NCI-H748 treated with DMSO at 0.1 percent for 48 hours (cell line): ENCODE measurements at places on chromosomes 3 and 15.

GRCh38 chr3:178895178-178895789 is 176.3 kb downstream of the ZMAT3 start:
- DNase-seq = no peak

GRCh38 chr3:183725387-183725786 is 27.8 kb downstream of the YEATS2 start:
- DNase-seq = no peak

GRCh38 chr15:67917037-67917436 is 77.2 kb upstream of the RNU6-1 start:
- DNase-seq = no peak

- DNase-seq = no peak
Observed at GRCh38 chr15:64348455-64348854, 7.5 kb downstream of the CSNK1G1 start.

- DNase-seq = no peak
Observed at GRCh38 chr3:182484682-182485081, 308.6 kb upstream of the ATP11B start.

DNA sequence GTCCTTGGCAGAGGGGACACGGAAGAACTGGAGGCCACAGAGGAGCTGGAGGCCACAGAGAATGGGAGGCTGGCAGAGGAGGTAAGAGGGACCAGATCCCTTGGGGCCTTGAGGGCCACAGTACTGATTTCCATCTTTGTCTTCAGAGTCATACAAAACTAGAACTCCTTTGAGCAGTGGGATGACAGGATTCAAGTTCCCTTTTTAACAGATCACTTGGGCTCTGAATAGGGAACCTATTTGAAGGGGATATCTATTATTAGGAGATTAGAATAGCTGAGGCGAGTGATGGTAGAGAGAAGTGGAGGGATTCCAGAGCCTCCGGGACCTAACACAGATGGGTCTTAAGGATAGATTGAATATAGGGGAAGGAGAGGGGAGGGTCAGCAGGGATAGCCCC is 55.7 kb downstream of the OXNAD1 start:
- no peak for DNase-seq

- DNase-seq = no peak
Observed at GRCh38 chr3:141353652-141354495, 14.4 kb upstream of the ZBTB38 start.

GRCh38 chr3:57952651-57953050 is 55.6 kb upstream of the FLNB start:
- no peak for DNase-seq

GRCh38 chr3:8518138-8518537 is 16.5 kb downstream of the LMCD1 start:
- no peak for DNase-seq

DNA sequence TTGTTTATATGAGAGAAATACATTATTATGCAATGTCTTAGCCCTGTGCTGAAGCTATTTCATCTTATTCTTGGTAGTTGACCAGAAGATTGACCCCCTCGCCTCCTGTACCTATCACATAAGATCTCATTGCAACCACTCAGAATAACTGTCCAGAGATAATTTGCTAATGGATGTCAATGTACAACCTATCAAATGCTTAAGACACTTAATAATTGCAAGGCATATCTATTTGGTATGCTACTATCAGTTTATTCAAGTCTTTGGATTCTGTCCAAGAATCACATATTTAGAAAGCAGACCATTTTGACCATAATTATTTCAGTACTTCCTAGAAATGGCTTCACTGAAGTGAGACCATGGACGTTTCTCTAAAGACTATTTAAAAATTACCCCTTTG is 241.6 kb downstream of the GAP43 start:
- DNase-seq = no peak

DNA sequence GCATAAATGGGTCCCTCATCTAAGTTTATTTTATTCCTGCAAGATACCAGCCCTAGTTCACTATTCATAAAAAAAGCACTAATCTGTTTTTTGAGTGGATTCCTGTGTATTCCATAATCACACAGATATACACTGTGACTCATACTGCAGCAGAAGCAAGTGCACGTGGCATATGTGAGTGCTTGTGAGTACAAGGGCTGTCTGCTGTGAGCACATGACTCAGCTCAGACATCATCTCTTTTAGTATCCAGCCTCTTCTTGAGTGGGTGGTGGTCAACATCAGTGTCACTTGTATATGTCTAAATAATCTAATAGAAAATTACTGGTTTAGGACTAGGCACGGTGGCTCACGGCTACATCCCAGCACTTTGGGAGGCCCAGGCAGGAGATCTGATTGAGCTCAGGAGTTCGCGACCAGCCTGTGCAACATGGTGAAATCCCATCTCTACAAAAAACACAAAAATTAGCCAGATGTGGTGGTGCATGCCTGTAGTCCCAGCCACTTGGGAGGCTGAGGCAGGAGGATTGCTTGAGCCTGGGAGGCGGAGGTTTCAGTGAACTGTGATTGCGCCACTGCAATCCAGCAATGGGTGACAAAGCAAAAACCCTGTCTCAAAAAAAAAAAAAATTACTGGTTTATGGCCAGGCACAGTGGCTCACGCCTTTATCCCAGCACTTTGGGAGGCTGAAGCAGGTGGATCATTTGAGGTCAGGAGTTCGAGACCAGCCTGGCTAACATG is 49.8 kb downstream of the NIPA2 start:
- DNase-seq = no peak

DNA sequence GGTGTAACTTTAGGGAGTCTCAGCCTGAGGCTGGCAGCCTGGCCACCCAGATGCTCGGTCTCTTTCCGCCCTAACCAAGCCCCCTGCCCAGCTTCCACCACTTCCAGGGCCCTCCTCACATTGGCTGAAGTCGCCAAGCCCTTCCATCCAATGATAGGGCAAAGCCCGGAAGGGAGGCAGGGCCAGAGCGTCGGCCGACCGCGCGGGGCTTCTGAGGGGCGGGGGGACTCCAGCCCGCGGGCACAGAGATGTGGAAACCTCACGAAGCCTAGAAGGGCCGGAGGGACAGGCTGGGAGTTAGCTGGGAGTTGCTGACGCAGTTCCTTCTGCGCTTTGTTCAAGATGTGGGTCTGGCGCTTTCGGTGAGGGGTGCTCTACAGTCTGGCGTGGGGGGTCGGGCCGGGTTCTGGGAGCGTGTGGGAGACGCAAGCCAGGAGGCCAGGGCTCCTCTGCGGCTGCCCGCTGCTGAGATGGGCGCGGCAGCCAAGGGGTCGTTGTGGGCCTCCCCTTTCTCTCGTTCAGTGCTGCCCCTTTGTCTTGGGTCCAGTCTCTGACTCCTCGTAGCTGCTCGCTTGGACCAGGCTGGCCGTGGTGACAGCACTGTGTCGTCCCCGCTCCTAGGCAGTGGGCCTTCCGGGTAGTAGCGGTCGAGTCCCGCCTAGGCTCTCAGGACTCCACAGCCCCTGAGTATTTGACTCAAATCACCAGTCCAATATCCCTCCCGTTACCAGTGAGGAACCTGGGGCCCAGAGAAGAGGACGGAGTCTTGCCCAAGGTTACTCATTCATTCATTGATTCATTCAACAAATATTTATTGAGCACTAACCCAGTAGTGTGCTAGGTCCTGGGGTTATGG is at the start of gene ZNF660:
ZNF660 (plus strand) TSS at position 319 of the 856 bp plus-strand sequence. CDS start 9,230 bp downstream, outside the sequence.
- peak; percentile 51 for DNase-seq

DNA sequence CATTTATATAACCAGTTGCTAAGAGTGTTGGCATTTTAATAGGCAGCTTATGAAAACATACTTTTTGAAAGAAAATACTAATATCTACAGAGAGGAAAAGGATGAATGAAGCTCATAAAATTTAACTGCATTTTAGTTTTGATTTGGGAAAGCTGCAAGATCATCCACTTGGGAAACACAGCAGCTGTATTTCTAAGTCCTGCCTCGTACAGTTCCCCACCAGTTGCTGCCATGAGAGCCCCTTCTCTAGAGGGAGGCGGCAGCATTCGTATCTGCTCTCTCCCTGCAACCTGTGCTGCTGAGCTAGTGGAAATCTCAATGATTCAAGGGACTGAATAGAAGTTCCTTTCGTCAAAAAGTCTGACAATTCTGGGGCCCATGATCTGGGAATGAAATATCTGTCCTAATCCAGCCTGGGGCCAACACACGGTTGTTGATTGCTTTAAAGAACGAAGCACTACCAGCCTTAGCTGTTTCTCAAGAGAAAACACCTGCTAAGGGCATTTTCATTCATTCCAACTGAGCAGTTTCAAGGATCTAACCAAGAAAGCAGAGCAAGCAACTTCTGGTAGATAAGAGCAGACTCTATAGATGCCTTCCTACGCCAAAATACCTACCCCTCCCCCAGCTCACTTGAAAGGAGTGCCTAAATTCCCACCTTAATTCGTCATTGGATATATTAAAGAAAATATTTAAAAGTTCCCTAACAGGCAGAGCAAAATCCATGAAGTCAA is 223.7 kb downstream of the MAGI1 start:
- no peak for DNase-seq

GRCh38 chr15:76904461-76905012 is 603 bp downstream of the SCAPER start:
- no peak for DNase-seq

DNA sequence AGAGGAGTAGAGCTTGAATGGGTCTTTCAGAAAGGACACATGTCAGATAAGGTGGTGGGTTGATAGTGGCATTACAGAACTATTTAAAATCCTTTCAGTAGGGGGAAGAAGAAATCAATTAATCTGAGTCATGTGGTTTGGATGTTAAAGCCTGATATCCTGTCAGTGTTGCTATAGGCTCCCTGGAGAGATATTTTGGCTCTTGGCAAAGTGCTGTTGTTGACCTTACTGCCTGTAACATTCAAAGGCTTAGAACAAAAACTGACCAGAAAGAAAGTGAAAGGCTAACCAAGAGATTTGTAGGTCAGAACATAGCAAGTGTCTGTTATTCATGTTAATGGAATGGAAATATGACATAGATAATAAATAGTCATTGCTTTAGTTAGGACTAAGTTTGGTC is 552.9 kb downstream of the DIPK2A start:
- DNase-seq = no peak

DNA sequence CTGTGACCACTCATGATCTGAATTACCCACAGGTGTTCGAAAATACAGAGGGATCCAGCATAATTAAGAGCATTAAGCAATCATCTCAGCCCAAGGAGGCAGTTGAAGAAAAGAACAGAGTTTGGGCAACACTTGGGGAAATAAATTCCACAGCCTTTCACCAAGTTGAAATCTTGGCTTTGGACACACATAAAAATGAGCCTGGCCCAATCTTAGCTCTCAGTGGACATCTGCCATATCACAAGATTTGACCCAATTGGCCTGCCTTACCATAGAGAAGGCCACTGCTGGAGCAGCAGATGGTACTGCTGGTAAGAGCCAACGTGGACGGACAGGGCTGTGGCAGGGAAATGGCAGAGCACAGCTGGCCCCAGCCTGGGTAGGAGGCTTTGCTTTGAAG is 13.0 kb downstream of the FOXP1 start:
- no peak for DNase-seq

DNA sequence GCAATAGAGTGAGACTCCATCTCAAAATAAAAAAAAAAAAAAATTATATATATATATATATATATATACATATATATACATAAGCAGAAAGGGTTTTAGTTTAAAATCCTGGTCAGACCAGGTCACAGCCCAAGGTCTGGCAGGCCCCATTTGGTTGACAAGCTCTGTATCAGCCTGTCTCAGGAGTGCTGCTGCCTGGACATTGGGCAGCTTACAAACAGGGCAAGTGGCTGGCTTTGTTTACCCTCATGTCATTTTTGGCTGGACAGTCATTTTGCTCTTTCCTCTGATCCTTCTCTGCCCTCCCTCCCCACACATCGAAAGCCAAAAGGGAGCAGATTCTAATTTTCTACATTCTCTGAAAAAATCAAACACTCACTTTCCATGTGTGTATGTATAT is 26.7 kb upstream of the KLHL6 start:
- no peak for DNase-seq

- DNase-seq = no peak
Observed at GRCh38 chr3:187131981-187132380, 7.3 kb downstream of the RPL39L start.

DNA sequence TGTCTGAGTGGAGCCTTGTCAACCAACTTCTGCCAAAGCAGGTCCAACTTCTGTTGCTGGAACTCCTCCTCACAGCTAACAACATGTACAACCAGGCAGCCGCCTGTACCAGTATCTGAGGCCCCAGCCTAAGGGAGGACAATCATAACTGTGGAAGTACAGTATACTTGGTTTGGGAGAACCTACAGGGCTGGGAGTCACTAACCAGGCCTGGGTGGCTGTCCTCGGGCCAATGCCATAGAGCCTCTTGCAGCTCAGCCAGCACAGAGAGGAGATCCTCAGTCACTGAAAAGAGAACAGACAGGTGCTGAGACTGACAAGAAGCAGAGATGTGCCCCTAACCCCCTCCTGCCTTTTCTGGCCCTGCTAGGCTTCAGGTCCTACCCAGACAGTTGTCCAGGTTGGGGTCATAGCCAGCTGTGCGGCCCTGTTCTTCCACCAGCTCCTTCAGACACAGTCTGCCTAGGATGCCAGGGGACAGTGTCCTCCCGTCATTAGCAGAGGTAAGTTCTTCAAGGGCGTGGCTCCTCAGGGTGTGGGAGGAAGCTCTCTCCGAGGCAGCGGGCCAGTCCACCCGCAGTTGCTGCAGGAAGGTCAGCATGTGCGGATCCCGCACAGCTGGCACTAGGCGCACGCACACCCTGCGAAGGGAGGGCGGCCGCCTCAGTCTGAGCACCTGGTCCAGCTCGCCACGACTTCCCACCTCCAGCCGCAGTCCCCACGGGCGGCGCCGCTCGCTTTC is 980 bp downstream of the DALRD3 start:
- DNase-seq = no peak

DNA sequence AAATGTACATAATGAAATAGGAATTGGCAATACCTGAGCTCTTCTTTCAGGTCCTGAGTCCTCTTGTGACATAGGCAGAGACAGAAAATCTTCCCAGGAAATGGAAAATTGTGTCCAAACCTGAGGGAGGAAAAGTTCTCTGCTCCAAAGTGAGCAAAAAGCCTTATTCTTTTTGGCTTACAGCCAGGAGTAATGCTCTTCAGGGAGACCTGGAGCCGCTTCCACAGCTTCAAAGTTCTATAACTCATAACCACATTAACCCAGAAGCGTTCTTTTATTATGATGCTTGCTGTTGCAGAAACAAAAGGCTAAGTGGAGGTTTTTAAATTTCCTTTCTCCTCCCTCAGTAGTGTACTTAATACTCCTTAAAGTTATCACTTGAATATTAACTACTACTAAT is 633 bp downstream of the IGSF10 start:
- no peak for DNase-seq

DNA sequence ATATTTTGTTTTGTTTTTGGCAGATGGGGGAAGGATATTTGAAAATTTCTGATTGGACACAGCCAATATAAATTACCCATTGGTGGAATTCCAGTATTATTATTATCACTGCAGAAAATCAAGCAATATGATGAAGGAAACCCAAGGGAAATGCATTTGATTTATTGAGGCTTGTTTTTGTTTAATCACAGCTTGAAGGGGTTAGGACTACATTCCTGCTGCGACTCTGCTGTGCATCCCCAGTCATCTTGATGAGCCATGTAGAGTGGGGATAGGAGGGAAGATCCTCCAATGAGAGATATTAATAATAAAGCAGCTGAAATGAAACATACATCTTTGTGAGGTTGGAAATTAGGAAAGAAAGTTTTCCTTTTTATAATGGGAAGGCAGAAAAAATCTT is 208.6 kb downstream of the GAP43 start:
- DNase-seq = no peak

GRCh38 chr3:148763156-148763680 is 64.4 kb upstream of the CPB1 start:
- no peak for DNase-seq
